ENCODE measurements at places on chromosomes 16 and 17.
A peak's percentile ranks its signal among the peaks of the same experiment; 100 is the strongest.

DNA sequence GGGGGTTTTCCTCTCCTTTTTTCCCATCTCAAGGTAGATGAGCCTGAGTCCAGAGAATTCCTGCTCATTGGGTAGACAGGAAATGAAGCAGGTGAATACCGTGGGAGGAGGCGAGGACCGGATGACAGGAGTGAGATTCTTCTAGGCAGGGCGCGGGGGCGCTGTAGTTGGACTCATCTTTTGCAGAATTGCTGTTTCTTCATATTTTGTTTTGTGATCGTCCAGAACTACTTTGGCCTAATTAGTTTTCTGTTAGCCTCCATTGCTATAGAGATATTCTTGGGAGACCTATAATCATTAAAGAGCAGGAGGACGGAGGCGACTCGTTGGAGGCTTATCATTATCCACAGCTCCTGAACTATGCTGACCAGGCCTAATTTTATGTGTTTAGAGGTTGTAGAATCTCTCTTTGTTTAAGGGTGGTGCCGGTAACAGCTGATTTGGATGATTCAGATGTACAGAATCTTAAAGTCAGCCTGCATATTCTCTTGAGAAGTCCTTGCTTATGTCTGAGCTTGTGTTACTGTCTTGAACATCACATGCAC lies 650 bp downstream of the ATP6V0A1 start:
- peak; percentile 61 for DNase-seq

GRCh38 chr17:75109407-75110233 lies at the start of gene ARMC7:
TSS of gene ARMC7 (plus strand) at chr17:75109969. CDS start at chr17:75110289, 320 bp downstream.
- DNase-seq: peak; percentile 98

DNA sequence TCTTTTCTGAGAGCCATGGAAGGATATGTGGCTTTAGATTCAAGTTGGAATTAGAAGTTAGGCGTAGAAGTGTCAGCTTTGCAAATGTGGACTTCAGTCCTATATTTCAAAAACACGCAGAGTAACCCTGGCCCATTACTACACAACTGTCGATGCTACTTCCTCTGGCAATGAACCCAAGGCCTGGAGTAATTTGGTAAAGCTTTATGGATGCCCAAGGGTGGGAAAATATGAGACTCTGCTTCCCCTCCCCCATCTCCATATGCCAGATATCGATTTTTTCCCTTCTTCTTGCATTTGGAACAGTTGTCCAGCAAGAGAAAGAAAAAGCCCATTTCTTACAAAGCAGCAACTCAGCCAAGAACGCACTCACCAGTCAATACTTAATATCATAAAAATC lies 2.9 kb upstream of the MAP1LC3B start:
- DNase-seq: no peak

GRCh38 chr17:82844796-82845162 lies 5.0 kb upstream of the ZNF750 start:
- DNase-seq: no peak

All from ecto neural progenitor cell (in vitro differentiated cells).